ENCODE measurements at places on chromosomes 16 and 17. TPM values are rescaled to one million over a fixed set of nuclear protein-coding genes. Genes with fewer than 3 reads are reported as not detected.

The KRT9 gene
- not detected for total RNA-seq

The SPNS2 gene
- total RNA-seq = 0.15 TPM

The SPIRE2 gene
- 1.9 TPM for total RNA-seq

The PROCA1 gene
- 2.9 TPM for total RNA-seq

The TMEM132E gene
- under 0.01 TPM for total RNA-seq

The PPL gene
- 6.9 TPM for total RNA-seq

The OVCA2 gene
- total RNA-seq = 57.5 TPM

The RMI2 gene
- total RNA-seq = 12.0 TPM

The CHRNE gene
- total RNA-seq = 0.74 TPM

The SOX9 gene
- total RNA-seq = 9.5 TPM

The NOL11 gene
- total RNA-seq = 32.4 TPM

The ITGAD gene
- total RNA-seq = not detected

The TMEM98 gene
- 139 TPM for total RNA-seq

The STX8 gene
- 46.2 TPM for total RNA-seq

The NPEPPS gene
- 25.4 TPM for total RNA-seq

The KCNG4 gene
- total RNA-seq = not detected

The SLC22A31 gene
- total RNA-seq = 1.7 TPM

The KCNAB3 gene
- total RNA-seq = 1.2 TPM
